Gastrocnemius medialis (tissue), 4 donors: ENCODE measurements at places on chromosomes 12 and 14. TPM values are rescaled to one million over a fixed set of nuclear protein-coding genes. Genes with fewer than 3 reads are reported as not detected.

DNA sequence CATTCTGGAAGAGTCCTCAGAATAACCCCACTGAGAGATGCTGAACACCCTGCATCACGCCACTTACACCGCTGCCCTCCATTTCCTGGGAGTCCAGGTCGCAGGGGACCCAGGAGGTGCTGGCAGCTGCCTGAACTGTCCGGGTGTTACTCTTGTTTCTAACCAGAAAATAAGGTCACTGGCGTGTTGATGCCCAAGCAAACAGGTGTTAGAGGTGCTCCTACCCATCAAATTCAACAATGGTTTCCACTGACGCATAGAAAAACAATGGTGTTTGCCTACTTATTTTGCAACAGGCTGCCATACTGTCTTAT is 23.8 kb downstream of the PITPNM2 start:
- no peak for DNase-seq
- no peaks in the 10 kb centered on the region for H3K27me3 ChIP-seq
- H3K4me3 ChIP-seq = no peak overlapping the region
- no peak overlapping the region for H3K27ac ChIP-seq
- H3K36me3 ChIP-seq = no peaks in the 10 kb centered on the region

DNA sequence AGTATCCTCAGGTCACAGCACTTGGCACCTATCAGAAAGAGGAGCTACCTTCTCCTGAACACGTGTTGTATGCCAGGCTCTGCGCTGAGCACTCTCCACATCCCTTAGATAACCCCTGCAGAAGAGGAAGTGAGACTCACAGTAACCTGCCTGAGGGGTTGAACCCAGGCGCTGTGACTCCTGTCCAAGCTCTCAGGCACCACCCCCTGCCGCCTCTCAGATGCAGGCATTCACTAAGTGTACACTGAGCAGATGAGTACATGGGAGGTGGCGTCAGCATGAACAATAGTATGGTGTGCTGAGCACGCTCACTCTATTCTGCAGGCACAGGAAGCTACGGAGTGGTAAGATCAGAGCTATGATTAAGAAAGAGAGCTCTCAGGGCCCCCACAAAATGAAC is 21.0 kb upstream of the RIC8B start:
- H3K27me3 ChIP-seq = no peaks in the 10 kb centered on the region
- no peak for DNase-seq
- no peak overlapping the region for H3K27ac ChIP-seq
- no peaks in the 10 kb centered on the region for H3K36me3 ChIP-seq

DNA sequence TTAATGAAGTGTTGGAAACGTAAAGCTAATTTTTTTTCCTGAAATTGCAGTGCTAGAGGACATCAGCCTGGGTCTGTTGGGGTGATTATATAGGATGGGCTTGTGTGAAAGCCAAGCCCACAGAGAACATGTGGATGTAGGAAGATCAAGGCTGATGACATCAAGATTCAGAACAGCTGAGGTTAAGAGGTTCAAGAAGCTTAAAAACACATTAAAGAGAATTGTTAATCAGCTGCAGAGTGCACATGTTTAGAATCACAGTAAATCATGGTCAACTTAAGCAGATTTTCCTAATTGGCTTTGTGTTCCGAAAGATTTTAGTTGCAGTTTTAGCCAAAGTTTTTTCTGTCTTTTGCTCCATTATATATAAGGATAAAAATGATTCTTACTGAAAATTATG is 87.9 kb upstream of the PRICKLE1 start:
- no peaks in the 10 kb centered on the region for H3K36me3 ChIP-seq
- no peak overlapping the region for H3K27ac ChIP-seq
- H3K27me3 ChIP-seq = no peaks in the 10 kb centered on the region
- no peak overlapping the region for H3K4me3 ChIP-seq
- H3K4me1 ChIP-seq = peaks cover 16% of the 10 kb centered on the region

- H3K36me3 ChIP-seq = no peaks in the 10 kb centered on the region
- DNase-seq = no peak
- H3K27ac ChIP-seq = no peak overlapping the region
These were observed 216.7 kb upstream of the SFSWAP start for GRCh38 chr12:131494216-131494615.

DNA sequence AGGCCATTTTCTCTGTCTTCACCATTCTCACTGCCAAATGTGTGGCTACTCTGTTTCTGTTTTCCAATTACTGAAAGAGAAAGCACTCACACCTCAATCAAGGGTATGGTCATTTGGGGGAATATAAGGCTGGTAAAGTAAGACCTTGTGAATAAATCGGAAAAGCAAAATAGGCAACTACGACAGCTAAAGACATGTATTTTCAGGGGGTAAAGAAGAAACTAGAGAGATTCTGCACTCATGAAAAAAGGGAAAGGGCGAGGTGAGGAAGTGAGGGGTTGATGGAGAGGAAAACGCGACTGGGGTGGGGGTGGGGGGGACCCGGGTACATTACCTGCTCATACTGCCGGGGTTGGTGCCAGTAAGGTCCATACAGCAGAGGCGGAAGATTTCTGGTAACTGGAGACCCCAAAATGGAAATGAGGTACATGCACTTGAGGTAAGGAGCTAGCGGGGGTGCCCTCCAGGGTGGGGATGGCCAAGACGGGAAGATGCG is 19.3 kb downstream of the CHD8 start:
- H3K27me3 ChIP-seq = no peaks in the 10 kb centered on the region

GRCh38 chr14:99270458-99271220 is 1.4 kb downstream of the BCL11B start:
- H3K27ac ChIP-seq = no peak overlapping the region
- peak overlapping the region; percentile 34 for H3K4me3 ChIP-seq
- DNase-seq = no peak
- no peaks in the 10 kb centered on the region for H3K36me3 ChIP-seq

DNA sequence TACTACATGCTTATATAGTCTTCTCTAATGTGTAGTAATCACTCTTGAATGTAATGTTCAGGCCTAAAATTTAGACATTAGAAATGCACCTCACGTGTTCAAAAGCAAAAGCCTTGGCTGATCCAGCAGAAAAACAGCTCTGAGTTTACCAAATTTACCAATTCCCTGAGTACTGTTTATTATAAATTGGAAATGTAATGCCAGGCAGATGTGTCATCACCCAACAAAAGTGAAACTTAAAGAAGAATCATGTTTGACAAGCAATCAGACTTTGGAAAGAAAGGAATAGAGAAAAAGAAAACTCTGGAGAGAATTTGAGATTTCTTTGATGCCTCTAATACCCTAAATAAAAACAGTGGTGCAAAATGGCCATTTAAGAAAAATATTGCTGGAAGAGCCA is 26.5 kb upstream of the STRAP start:
- H3K36me3 ChIP-seq = no peaks in the 10 kb centered on the region
- peaks cover 5% of the 10 kb centered on the region for H3K4me1 ChIP-seq
- H3K27ac ChIP-seq = no peak overlapping the region
- no peak for DNase-seq

The SLC10A1 gene
- 0.22 TPM for total RNA-seq

The TMEM106C gene
- total RNA-seq = 23.7 TPM

The GMFB gene
- total RNA-seq = 7.5 TPM

The CD27 gene
- total RNA-seq = not detected

The DPPA3 gene
- not detected for total RNA-seq

The TMEM233 gene
- 89.1 TPM for total RNA-seq

The USP44 gene
- total RNA-seq = 0.31 TPM
